ENCODE measurements at places on chromosomes 5 and 9.

- no peak for DNase-seq
Observed at GRCh38 chr9:72769546-72769945, 183.3 kb downstream of the ALDH1A1 start.

- no peak for DNase-seq
Observed at GRCh38 chr5:132663771-132664695, 6.1 kb downstream of the IL13 start.

- no peak for DNase-seq
Observed at GRCh38 chr5:93572101-93572607, 8.9 kb downstream of the NR2F1-AS1 start.

GRCh38 chr9:90815183-90815943 lies 13.7 kb downstream of the SYK start:
- DNase-seq = no peak

DNA sequence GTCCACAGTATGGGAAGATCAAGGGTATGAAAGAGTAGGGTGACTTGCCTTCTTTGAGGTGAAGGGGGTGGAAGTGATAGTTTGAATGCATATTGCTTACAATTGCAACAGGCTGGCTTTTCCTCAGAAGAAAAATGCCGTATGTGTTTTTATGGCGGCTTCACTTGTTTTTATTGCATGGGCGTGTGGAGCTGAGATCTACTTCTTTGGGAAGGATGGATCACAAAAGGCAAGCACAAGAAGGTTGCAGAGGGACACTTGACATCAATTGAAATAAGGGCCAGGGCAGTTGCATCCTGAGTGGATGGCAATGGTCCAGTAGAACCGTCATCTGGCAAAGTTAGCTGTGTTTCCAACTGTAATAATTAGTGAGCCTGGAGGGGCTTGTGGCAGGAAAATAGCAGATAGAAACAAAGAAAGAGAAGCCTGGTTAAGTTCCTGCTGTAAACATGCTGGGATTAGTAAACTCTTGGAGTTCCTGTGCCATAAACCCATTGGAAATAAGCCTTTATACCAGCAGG lies 138.4 kb downstream of the NTRK2 start:
- no peak for DNase-seq

- no peak for DNase-seq
Observed at GRCh38 chr5:82291420-82291819, 13.3 kb upstream of the RPS23 start.

GRCh38 chr9:94874316-94874715 lies 147.8 kb downstream of the AOPEP start:
- no peak for DNase-seq

- no peak for DNase-seq
Observed at GRCh38 chr5:57316798-57317327, 143.0 kb downstream of the GPBP1 start.

- no peak for DNase-seq
Observed at GRCh38 chr9:78575081-78575480, 278.2 kb downstream of the PSAT1 start.

DNA sequence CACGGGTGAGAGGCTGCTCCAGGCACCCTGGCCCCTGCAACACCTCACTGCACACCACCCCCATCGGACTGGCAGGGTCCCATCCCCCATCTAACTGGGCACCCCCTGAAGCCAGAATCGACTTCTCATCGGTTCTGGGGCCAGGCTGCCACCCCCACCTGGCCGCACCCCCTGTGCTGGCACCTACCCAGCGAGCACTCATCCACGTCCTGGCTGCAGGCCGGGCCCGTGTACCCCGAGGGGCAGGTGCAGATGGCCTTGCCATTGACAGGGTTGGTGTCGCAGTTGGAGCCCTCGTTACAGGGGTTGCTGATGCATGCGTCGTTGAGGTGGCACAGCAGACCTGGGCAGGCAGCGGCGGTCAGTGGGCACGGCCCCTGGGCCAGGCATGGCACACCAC lies 27.9 kb downstream of the NOTCH1 start:
- no peak for DNase-seq

- DNase-seq = no peak
Observed at GRCh38 chr5:179798144-179798770, 4.5 kb downstream of the LTC4S start.

- no peak for DNase-seq
Observed at GRCh38 chr5:51380603-51381207, 2.5 kb upstream of the ISL1 start.

GRCh38 chr9:120536949-120537640 lies 42.9 kb downstream of the CDK5RAP2 start:
- DNase-seq = no peak

All from activated T-cell treated with anti-CD3 and anti-CD28 coated beads for 4 hours (primary cell).